ENCODE measurements at places on chromosomes 12 and 14.

DNA sequence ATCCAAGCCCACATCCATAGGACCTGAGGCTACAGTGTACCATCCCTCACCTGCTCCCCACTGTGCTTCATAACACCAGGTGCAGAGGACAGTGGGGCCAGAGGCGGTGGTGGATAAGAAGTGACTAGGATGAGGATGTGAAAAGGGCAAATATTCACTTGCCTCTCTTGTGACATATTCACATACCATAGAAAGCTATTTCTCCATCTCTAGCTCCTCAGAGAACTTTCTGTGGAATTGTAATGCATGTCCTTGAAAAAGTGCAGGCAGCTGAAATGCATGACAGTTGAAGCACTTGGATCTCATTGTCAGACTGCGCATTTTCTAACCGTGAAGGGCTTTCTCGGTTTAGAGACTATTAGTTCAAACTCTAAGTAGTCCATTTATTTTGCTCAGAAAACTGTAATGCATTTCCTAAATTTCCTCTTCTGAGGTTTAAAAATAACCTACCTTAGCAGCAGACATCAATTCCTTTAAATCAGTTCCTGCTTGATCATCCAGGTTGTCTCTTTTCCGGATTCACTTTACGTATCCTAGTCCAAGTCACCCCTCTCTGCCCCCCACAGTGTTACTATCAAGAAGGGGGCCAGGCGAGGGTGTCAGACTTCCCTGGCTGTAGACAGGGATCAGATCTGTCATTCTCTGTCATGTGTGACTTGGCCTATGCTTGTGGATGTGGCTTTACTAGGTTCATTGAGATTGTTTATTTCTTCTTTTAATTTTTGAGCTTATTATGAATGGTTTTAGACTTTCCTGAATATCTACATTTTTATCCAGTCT, 984.0 kb upstream of the TMEM132C start:
- no peak for DNase-seq

- peak; percentile 31 for DNase-seq
These were observed 65.6 kb downstream of the FBXL14 start for GRCh38 chr12:1528791-1529190.

- peak; percentile 69 for DNase-seq
These were observed 5.3 kb downstream of the KRT81 start for GRCh38 chr12:52285851-52286530.

GRCh38 chr12:46459111-46459510, 86.5 kb upstream of the SLC38A2 start:
- DNase-seq = no peak

- DNase-seq = no peak
These were observed 14.7 kb downstream of the BLTP3B start for GRCh38 chr12:100127766-100128511.

DNA sequence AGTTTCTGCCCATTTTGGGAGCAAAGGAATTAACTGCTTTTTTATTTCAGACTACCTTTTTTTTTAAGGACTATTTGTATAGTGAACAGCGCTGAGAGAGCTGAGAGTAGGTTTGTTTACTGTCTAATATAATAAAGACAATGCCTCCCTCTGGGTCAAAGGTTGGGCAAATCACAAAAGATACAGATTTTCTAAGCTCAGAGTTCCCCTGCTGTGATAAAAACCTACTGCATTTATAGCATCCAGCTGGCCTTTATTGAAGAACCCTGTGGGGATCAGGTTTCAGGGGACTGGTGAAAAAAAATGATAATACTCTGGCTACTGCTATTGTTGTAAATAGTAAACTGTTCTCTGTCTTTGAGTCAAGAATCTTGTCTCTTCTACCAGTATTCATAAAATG, 28.7 kb downstream of the CCDC59 start:
- no peak for DNase-seq

- no peak for DNase-seq
These were observed 575 bp downstream of the NAA30 start for GRCh38 chr14:57390806-57391516.

- no peak for DNase-seq
These were observed 110.7 kb downstream of the RFLNA start for GRCh38 chr12:124405592-124405991.

GRCh38 chr12:29208936-29209701, 60.0 kb downstream of the FAR2 start:
- no peak for DNase-seq

- DNase-seq = no peak
These were observed 16.6 kb upstream of the KLRF1 start for GRCh38 chr12:9810671-9811070.

GRCh38 chr14:25097120-25097519, 47.2 kb upstream of the STXBP6 start:
- no peak for DNase-seq

Data from cardiac septum (tissue), 1 donor.